CD4-positive, alpha-beta T cell treated with Interleukin-2 at 100 ng/mL for 4 hours (primary cell): ENCODE measurements at places on chromosomes 7 and 10.

- no peak for DNase-seq
These were observed 6.9 kb upstream of the OIT3 start for GRCh38 chr10:72886621-72887020.

- no peak for DNase-seq
These were observed 33.0 kb downstream of the ORC5 start for GRCh38 chr7:104174798-104175197.

DNA sequence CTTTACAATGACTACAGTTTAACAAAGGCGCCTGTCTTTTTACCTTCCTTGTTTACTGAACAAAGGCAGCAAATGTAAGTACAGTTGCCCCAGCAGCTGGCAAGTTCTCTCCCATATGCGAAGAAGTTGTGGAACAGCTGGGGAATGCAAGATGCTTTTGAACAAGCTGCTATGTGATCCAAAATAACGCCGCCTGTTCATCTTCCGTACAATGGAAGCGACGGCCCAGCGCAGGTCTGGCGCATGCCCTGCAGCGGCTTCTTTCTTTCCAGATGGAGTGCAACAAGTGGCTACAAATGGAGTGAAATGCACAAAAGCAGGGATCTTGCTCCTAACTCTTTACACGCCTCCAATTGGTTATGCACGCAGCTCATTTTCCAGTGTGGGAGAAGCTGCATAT lies 97.0 kb upstream of the SVIL start:
- DNase-seq, result no peak

- no peak for DNase-seq
These were observed 401.9 kb downstream of the TNS3 start for GRCh38 chr7:47179812-47180515.
